Lung microvascular endothelial cell (primary cell): ENCODE measurements at places on chromosomes 12 and 14. TPM values are rescaled to one million over a fixed set of nuclear protein-coding genes. Genes with fewer than 3 reads are reported as not detected.

Gene SERPINA10
- not detected in 2 replicates for total RNA-seq

Gene LRTM2
- not detected in 2 replicates for total RNA-seq

DNA sequence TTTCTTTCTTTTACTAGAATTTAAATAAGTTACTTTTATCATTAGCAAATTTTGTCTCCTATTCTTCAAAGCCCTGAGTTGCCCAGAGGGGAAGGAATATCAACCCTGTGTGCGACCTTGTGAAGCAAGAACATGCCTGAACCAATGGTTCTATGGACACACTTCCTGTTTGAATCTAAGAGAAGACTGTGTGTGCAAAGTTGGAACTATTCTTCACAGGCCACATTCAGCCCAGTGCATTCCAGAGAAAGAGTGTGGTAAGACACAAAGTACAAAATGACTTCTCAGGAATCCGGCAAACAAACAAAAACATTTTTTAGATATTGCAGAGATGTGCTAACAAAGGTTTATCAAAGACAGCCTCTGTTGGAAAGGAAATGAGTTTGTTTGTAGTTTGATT, 90.8 kb upstream of the PTPRQ start:
- no peak for DNase-seq

DNA sequence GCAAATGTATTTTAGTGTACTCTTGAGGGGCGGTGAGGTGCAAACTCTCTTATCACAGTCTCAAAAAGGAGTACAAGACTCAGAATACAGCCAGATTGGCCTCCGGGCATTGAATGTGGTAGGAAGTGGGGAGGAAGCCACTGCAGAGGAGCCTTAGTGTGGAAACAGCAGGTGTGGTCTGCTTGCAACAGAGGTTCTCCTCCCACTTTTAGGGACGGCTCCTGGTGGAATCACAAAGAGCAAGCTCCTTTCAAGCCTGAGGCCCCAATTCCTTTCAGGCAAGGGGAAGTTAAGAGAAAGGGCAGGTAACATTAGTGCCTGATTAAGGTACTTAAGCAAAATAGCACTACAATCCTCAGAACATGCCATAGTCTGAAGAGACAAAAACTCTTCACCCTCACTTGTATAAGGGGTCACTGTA, 23.7 kb upstream of the SLC2A3 start:
- peak; percentile 16 for DNase-seq

DNA sequence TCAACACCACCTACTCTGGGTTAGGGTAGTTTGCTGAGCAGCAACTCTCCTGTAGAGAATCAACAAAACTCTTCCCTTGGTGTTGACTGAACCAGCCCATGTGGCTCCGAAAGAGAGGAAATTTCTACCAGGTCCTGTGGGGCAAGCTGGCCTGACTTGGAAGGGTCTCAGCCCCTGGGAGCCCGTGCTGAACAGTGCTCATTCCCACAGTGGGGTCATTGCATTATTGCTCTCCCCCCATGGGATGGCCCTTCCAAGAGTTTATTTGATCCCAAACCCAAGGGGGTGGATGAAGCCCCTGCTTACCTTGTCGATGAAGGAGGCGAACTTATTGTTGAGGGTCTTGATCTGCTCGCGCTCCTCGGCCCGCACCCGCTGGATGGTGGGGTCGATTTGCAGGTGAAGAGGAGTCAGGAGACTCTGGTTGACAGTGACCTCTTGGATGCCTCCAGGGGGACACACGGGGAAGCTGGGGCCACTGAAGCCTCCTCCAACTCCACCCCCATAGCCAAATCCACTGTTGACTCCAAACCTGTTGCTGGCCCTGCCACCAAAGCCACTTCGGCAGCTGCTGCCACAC, 580 bp downstream of the KRT75 start:
- no peak for DNase-seq

GRCh38 chr14:98269533-98269932, 1002.5 kb downstream of the BCL11B start:
- DNase-seq: no peak

DNA sequence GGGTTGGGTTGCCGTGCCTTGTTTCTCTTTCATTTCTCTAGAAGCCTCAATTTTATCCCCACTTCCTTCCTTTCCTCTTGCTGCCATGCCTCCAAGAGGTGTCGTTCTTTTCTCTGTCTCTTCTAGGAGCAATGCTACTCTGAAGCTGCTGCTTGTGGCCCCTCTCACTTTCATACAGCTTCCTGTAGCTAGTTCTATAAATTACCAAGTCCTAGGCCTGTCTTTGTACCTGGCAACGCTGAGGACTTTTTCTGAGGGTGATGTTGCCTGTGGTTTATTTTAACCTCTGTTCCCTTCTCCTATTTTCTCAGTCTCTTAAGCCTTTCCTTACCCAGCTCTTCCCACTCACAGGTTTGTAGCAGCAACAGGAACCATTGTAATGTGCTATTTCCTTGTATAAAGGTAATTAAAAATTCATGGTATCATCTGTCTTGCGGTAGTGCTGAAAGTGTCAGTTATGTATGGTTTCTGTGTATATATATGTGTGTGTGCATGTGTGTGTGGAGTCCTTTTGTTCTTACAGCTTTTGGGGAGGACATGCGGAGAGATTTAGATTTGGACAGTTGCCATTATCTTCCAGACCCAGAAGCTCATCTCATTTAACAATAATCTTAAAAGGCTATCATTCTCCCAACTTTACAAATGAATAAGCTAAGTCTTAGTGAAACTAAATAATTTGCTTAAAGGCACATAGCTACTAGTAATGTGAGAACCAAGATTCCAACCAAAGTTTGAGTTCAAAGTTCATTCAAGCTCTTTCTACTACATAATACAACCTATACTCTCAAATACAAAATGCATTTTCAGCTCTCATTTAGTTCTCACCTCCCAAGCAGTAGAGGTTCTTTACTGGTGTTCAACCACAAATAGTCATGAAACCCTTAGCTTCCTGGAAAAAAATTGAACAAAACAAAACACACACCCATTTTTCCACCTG, 43.8 kb downstream of the DDHD1 start:
- DNase-seq: no peak

DNA sequence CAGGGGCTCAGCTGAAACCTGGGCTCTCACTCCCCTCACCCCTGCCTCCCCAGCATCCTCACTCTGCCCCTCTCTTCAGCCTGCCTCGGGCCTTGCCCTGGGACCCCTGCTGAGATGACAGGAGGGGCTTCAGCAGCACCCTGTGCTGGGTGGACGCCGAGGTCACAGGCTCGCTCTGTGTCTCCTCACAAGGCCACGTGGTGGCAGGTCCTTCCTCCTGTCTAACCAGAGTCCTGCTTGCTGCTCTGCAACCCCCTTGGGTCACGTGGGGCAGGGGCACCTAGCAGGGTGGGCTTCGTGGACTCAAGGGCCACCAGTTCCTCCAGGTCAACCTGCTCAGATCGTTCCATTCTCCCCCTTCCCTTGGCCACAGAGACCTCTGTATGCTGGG, 90.4 kb downstream of the TMEM121 start:
- no peak for DNase-seq
